ENCODE measurements at places on chromosomes 6 and 20. TPM values are rescaled to one million over a fixed set of nuclear protein-coding genes. Genes with fewer than 3 reads are reported as not detected.

GRCh38 chr6:2542858-2543218 lies 207.9 kb downstream of the MYLK4 start:
- H3K36me3 ChIP-seq: peaks cover 5% of the 10 kb centered on the region
- no peak overlapping the region for H3K4me3 ChIP-seq
- no peak overlapping the region for H3K27ac ChIP-seq
- no peaks in the 10 kb centered on the region for H3K27me3 ChIP-seq

DNA sequence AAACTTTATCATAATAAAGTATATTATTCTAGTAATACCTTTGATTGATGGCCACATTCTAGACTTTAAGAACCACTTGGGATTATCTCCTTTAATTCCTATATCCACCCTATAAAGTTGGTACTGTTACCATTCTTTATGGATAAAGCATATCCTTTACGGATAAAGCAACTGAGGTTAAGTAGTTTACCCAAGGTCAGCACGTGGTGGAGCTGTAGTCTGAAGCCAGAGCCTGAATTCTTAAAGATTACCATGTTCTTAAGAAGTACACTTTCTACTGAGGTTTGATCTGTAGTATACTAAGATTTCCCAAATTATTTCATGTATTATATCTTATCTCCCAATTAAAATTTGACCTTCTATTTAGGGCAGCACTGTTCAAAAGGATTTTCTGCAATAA lies 3.0 kb upstream of the NCOA7 start:
- no peaks in the 10 kb centered on the region for H3K36me3 ChIP-seq
- H3K27me3 ChIP-seq: no peaks in the 10 kb centered on the region
- H3K4me1 ChIP-seq: no peaks in the 10 kb centered on the region
- no peak overlapping the region for H3K4me3 ChIP-seq

TMC2 gene
- total RNA-seq: not detected

GRCh38 chr20:47857569-47858464 lies 72.5 kb upstream of the SULF2 start:
- no peaks in the 10 kb centered on the region for H3K4me1 ChIP-seq
- no peak for DNase-seq
- no peak overlapping the region for H3K4me3 ChIP-seq
- H3K36me3 ChIP-seq: peaks cover 4% of the 10 kb centered on the region

- H3K4me1 ChIP-seq: no peaks in the 10 kb centered on the region
- no peak for DNase-seq
- H3K27ac ChIP-seq: no peak overlapping the region
- H3K4me3 ChIP-seq: no peak overlapping the region
Observed at GRCh38 chr20:7908905-7909304, 31.4 kb downstream of the HAO1 start.

PTK6 gene
- 0.46 TPM for total RNA-seq

GRCh38 chr20:17771206-17772004 lies 71.6 kb downstream of the BANF2 start:
- no peak for DNase-seq
- H3K27me3 ChIP-seq: no peaks in the 10 kb centered on the region
- H3K27ac ChIP-seq: no peak overlapping the region
- H3K36me3 ChIP-seq: no peaks in the 10 kb centered on the region

- peaks cover 17% of the 10 kb centered on the region for H3K36me3 ChIP-seq
- H3K4me3 ChIP-seq: no peak overlapping the region
- peaks cover 3% of the 10 kb centered on the region for H3K4me1 ChIP-seq
Observed at GRCh38 chr20:25336561-25337422, 53.8 kb downstream of the ABHD12 start.

DNA sequence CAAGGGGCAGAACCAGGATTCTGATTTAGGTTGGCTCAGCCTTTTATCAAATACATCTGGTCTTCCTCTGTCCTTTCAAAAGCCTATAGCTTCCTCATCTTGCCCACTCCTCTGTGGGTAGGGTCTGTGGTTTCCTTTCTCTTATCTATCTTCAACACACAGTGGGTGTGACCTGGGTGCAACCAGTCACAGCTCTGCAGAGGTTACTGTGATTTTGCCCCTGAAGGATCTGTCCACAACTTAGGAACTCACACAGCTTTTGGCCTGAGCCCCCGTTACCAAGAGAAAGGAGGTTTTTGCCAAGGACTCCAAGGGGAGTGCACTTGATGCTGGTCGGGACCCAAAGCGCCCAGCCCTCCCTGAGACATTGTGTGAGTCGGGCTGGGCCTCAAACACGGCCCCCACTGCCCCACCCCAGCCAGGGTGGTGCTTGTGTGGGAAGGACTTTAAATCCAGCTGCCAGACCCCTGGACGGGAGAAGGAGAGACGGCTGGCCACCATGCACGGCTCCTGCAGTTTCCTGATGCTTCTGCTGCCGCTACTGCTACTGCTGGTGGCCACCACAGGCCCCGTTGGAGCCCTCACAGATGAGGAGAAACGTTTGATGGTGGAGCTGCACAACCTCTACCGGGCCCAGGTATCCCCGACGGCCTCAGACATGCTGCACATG lies at the start of gene PI16:
PI16 (plus strand) TSS at position 477 of the 670 bp plus-strand sequence; CDS start at position 500, 23 bp downstream.
- H3K36me3 ChIP-seq: no peaks in the 10 kb centered on the region
- no peak within 1 kb of the TSS for H3K4me3 ChIP-seq
- H3K4me1 ChIP-seq: peaks cover 1% of the 10 kb centered on the region

DNA sequence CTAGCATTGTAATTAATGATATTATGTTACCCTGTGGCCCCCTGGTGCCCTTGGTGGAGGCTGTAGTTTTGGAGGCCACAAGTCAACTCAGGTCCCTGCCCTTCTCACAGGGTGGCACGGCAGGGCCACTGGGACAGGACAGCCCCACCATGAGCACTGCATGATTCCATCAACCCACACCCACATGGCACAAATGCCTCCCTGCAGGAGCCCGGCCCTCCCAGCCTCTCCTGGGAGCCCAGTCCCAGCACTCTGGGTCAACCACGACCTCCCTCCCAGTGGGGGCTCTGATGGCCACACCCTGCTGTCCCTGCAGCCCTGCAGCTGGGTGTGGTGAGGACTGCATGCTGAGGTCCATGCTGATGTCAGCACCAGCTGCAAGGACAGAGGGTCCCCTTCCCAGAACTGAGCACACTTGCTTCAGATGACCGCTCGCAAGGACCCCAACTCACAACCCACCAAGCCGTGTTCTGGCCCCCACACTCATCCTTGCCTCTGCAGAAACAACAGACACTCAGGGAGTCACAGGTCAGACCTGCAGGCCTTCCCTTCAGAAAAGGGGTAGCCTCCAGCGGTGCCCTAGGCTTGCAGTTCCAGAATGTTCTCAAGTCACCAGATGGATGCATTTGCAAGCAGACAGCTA lies 15.7 kb upstream of the CST7 start:
- H3K27me3 ChIP-seq: no peaks in the 10 kb centered on the region

LGSN gene
- total RNA-seq: 0.13 TPM

- peaks cover 9% of the 10 kb centered on the region for H3K36me3 ChIP-seq
- H3K27ac ChIP-seq: no peak overlapping the region
- peak overlapping the region; percentile 0 for H3K4me3 ChIP-seq
- peaks cover 9% of the 10 kb centered on the region for H3K4me1 ChIP-seq
- H3K27me3 ChIP-seq: no peaks in the 10 kb centered on the region
Observed at GRCh38 chr20:46010491-46011391, 2.0 kb downstream of the MMP9 start.

HAO1 gene
- total RNA-seq: not detected

ZNF311 gene
- total RNA-seq: 0.68 TPM

GRCh38 chr6:5073992-5074391 lies 11.1 kb upstream of the PPP1R3G start:
- DNase-seq: no peak
- H3K36me3 ChIP-seq: no peaks in the 10 kb centered on the region
- no peaks in the 10 kb centered on the region for H3K4me1 ChIP-seq
- H3K27ac ChIP-seq: no peak overlapping the region
- H3K4me3 ChIP-seq: no peak overlapping the region

- H3K4me3 ChIP-seq: no peak overlapping the region
- H3K27me3 ChIP-seq: no peaks in the 10 kb centered on the region
- H3K36me3 ChIP-seq: no peaks in the 10 kb centered on the region
- H3K27ac ChIP-seq: no peak overlapping the region
- peaks cover 13% of the 10 kb centered on the region for H3K4me1 ChIP-seq
Observed at GRCh38 chr6:108732091-108732870, 115.9 kb upstream of the ARMC2 start.

- no peaks in the 10 kb centered on the region for H3K4me1 ChIP-seq
- no peak overlapping the region for H3K27ac ChIP-seq
- H3K27me3 ChIP-seq: no peaks in the 10 kb centered on the region
Observed at GRCh38 chr20:17505636-17506517, 25.3 kb downstream of the BFSP1 start.

GRCh38 chr20:53320701-53321100 lies 272.9 kb downstream of the ZNF217 start:
- no peak overlapping the region for H3K4me3 ChIP-seq
- no peak overlapping the region for H3K27ac ChIP-seq
- no peak for DNase-seq
- H3K4me1 ChIP-seq: peaks cover 4% of the 10 kb centered on the region
- peaks cover 6% of the 10 kb centered on the region for H3K36me3 ChIP-seq

GRCh38 chr6:33683576-33684427 lies 27.7 kb downstream of the UQCC2 start:
- DNase-seq: no peak
- H3K4me1 ChIP-seq: no peaks in the 10 kb centered on the region
- peaks cover 32% of the 10 kb centered on the region for H3K36me3 ChIP-seq
- no peak overlapping the region for H3K4me3 ChIP-seq
- H3K27ac ChIP-seq: no peak overlapping the region
- no peaks in the 10 kb centered on the region for H3K27me3 ChIP-seq

DNA sequence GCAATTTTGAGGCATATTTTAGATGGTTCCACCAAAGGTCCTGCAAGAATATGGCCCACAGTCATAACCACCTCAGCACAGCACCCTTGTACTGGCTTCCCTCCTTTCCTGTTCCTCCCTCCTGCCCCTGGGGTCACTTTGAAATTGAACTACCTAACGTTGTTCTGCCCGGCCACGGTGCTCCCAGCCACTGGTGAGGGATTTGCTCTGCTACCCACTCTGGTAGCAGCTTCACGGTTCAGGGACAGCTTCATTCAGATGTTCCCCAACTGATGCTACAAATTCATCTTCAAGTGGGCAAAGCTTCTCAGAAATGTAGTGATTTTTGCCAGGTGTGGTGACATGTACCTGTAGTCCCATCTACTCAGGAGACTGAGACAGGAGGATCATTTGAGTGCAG lies 7.9 kb upstream of the NELFCD start:
- no peak overlapping the region for H3K4me3 ChIP-seq
- no peaks in the 10 kb centered on the region for H3K27me3 ChIP-seq
- no peak for DNase-seq

DNA sequence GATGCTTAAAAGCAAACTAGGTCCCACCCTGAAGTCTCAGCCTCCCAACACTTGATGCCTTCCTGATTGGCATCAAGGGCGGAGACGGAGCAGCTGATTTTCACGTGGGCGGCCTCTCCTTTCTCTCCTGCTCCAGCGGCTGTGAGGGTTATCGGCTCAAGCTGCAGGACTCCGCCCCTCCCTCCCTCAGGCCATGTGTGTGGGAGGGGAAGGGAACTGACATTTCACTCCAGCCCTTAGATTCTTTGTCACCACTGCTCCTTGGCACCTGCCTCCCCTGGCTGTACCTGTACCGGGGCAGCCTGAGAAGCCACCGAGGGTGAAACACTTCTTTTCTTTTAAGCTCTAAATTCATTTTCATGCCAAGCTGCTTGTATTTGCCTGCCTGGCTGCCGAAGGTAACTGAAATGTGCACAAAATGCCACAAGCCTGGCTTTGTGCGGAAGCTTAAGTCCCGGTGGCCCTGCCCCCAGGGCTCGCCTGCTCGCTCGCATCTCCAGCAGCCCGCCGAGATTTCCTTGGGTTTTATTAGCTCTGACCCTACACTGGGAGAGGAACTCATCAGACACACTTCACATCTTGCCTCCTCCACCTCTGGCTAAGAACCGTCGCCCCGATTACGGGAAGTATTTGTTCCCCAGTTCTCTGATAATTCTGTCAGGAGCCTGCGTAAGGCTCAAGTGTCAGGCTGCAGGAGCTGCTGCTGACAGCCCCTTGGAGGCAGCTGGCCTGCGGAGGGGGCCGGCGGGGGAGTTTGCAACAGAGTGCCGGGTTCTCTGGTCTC lies 9.6 kb upstream of the CPNE5 start:
- H3K27me3 ChIP-seq: no peaks in the 10 kb centered on the region
- DNase-seq: peak; percentile 84
- peaks cover 3% of the 10 kb centered on the region for H3K36me3 ChIP-seq
- no peaks in the 10 kb centered on the region for H3K4me1 ChIP-seq

CAGE1 gene
- 0.28 TPM for total RNA-seq

DNA sequence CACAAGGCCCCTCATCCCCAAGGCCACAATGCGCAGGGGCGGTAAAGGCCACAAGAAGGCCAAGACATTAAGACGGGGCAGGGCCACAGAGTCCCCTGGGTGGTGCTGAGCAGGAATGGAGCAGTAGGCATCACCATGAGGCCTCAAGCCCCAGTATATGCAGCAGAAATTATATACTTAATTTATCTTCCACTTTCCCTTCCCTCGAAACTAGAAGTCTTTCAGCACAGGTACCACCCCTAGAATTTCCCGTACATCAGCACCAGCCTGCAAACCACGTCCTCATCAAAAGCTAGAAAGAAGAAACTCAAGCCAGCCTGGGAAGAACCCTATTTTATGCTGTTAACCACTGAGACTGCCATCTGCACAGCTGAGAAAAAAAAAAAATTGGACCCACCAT lies 89.4 kb downstream of the PLG start:
- DNase-seq: no peak
- H3K27me3 ChIP-seq: no peaks in the 10 kb centered on the region
- H3K27ac ChIP-seq: no peak overlapping the region
- no peak overlapping the region for H3K4me3 ChIP-seq
- no peaks in the 10 kb centered on the region for H3K4me1 ChIP-seq

- no peaks in the 10 kb centered on the region for H3K36me3 ChIP-seq
- H3K27ac ChIP-seq: no peak overlapping the region
- H3K27me3 ChIP-seq: no peaks in the 10 kb centered on the region
Observed at GRCh38 chr20:6469695-6470094, 297.8 kb upstream of the BMP2 start.

- no peaks in the 10 kb centered on the region for H3K27me3 ChIP-seq
- H3K27ac ChIP-seq: no peak overlapping the region
- no peaks in the 10 kb centered on the region for H3K36me3 ChIP-seq
- DNase-seq: no peak
- no peaks in the 10 kb centered on the region for H3K4me1 ChIP-seq
Observed at GRCh38 chr20:13317439-13317838, 96.4 kb downstream of the ISM1 start.

- no peaks in the 10 kb centered on the region for H3K4me1 ChIP-seq
- peaks cover 11% of the 10 kb centered on the region for H3K36me3 ChIP-seq
- H3K4me3 ChIP-seq: no peak overlapping the region
- no peaks in the 10 kb centered on the region for H3K27me3 ChIP-seq
- no peak for DNase-seq
- no peak overlapping the region for H3K27ac ChIP-seq
Observed at GRCh38 chr20:63151554-63152321, 64.2 kb downstream of the YTHDF1 start.

PTGIS gene
- 18.9 TPM for total RNA-seq

SLC17A2 gene
- total RNA-seq: not detected

All from H9 (cell line).